ENCODE measurements at places on chromosomes 7 and 10. TPM values are rescaled to one million over a fixed set of nuclear protein-coding genes. Genes with fewer than 3 reads are reported as not detected.

The GPR22 gene
- not detected for total RNA-seq

The XRCC2 gene
- 1.8 TPM for total RNA-seq

The C10orf105 gene
- not detected for total RNA-seq

The SEMA3E gene
- total RNA-seq = 9.2 TPM

GRCh38 chr10:22662733-22663330 lies 51.5 kb downstream of the PIP4K2A start:
- DNase-seq = no peak

DNA sequence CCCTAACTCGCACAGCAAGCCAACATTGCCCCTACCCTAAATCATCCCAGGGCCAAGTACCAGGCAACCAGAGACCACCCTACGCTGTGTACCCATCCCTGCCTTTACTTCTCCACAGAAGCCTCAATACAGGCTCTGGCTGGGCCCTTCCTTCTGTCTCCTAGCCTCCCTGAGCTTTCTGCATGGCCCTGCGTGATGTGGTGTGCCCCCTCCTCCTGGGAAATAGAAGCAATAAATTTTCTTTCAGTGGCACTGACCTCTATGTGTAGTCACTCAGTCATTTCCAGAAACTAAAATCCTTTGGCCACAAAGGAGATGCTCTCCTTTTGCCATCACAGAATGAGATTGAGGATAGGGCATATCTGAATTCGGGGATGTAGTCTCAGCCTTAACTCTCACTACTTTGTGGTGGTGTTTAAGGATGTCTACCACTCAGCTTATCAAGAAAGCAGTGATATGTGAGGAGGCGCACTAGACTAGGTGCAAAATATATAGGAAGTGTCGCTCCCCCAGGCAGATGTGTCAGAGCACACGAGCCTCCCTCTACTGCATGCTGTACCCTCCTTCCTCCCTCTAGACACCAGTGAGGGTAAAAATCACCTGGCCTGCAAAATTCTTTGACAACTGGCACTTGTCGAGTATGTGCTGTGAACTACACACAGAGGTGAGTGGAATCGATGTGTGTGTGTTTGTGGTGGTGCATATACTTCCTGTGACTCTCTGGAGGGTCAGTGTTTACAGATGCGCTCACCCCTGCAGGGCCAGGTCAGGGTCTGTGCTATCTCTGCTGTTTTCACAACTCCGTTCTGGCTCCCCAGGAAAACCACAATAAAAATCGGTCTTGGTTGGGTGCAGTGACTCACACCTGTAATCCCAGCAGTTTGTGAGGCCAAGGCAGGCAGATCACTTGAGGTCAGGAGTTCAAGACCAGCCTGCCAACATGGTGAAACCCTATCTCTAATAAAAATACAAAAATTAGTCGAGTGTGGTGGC lies 825.9 kb upstream of the IGFBP3 start:
- DNase-seq = no peak

- no peak for DNase-seq
These were observed 2.0 kb upstream of the AOAH start for GRCh38 chr7:36726311-36726710.

All from stomach (tissue), 19 donors.